ENCODE measurements at places on chromosomes 5 and 9.
A peak's percentile ranks its signal among the peaks of the same experiment; 100 is the strongest.

- no peak for DNase-seq
These were observed 1353.7 kb upstream of the ACO1 start for GRCh38 chr9:31030741-31031202.

DNA sequence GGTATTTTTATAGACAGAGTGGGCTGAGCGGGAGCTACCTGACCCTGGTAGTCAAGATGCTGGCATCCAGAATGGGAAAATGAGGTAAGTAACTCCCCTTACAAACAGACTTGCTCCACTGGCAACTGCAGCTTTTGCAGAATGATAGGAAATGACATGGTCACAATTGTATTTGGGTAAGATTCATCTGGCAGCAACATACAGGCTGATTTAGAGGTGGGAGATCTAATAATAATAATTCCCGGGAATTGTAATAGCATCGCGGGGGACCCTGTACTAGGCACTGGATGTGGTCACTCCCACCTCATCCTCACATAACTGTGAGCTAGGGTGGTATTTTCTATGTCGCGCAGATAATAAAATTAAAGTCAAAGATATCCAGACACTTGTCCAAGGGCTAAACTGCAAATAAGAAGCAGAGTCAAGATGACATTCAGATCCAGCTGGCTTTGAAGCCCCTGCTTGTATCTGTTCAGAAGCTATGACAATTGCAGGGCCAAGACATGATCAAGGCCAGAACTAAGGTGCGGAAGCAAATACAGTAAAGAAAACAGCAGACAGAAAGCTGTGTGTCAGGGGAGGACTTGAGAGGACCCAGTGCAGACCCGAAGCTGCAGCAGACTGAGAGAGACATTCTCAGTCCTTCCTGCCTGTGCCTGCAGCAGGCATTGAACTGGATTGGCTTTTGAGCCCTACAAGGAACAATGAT, 507.2 kb downstream of the BNC2 start:
- DNase-seq, result no peak

DNA sequence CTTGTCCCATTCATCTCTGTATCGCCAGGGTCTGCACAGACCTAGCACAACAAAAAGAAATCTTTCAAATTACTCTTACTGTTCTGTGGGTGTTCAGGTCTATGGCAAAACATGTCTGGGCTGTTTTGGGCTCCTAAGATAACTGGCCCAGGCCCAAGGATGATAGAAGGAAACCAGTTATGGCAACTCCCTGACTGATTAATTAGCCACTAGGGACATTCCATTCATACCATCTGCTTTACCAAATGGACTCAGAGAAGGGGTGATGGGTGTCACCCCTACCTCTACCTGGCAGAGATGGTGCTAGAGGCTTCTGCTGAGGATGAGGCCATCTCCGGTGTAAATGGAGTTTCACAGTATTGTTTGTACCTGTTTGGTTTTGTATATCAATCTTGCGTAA, 1.9 kb downstream of the SLC31A2 start:
- DNase-seq, result no peak

GRCh38 chr9:137194909-137195308, 5.6 kb downstream of the TPRN start:
- no peak for DNase-seq

DNA sequence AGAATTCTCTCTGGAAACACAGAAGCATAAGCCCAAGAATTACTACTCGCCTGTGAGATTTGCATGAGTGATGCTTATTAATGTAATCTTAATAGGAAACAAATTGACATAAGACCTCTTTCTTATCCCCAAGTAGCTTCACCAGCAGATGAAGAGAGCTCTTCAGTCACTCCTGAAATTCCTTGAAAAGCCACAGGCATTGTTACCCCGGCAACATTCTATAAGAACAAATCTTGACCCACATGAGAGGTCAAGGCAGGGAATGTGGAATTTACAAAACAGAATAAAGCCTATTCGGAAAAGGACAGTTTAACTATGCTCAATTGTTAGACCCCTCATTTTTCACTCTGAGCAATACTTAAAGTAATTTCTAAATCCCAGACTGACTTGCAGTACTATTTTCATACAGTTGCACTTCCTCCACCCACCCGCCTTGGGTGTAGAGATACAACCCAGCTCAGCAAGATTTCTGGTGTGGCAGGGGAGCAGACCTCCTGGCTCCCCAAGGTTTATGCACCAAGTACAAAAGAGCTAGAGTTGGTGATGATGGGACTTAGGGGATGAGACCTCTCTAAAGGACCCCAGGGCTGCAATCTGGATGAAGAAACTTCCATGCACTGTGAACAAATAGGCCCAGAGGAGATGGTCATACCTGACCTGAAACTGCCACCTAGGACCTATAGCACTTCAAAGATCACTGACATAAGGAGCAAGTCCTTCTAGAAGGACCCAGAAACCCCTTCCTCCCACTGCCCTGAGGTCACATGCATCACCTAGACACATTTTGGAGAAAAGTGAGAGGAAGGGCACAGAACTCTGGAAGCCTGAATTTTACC, 242.1 kb downstream of the ZNF608 start:
- DNase-seq, result no peak

- DNase-seq, result no peak
These were observed 45.5 kb upstream of the KIF2A start for GRCh38 chr5:62260513-62260912.

GRCh38 chr9:82180711-82181110, 192.1 kb downstream of the SPATA31D1 start:
- no peak for DNase-seq

GRCh38 chr9:27726244-27727081, 153.2 kb upstream of the C9orf72 start:
- DNase-seq, result peak; percentile 6

DNA sequence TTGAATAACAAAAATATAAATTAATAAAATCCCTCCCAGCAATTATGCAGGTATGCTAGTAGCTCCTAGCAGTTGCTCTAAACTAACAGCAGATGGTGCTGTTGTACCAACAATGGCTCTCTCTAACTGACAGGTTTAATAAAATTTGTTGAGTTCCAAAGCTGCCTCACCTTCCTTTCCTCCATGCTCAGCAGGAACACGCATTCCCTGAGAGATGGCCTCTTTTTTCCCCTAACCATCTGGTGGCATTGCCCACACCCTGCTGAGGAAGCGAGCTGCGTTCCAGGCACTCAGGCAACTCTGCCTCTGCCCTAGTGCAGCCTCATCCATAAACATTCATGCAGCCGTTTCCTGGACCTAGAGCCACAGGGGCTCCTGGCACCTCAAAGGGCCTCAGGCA, 106.2 kb downstream of the KLHL3 start:
- DNase-seq, result peak; percentile 5

- no peak for DNase-seq
These were observed 41.7 kb downstream of the TMEM167A start for GRCh38 chr5:83035373-83036100.

DNA sequence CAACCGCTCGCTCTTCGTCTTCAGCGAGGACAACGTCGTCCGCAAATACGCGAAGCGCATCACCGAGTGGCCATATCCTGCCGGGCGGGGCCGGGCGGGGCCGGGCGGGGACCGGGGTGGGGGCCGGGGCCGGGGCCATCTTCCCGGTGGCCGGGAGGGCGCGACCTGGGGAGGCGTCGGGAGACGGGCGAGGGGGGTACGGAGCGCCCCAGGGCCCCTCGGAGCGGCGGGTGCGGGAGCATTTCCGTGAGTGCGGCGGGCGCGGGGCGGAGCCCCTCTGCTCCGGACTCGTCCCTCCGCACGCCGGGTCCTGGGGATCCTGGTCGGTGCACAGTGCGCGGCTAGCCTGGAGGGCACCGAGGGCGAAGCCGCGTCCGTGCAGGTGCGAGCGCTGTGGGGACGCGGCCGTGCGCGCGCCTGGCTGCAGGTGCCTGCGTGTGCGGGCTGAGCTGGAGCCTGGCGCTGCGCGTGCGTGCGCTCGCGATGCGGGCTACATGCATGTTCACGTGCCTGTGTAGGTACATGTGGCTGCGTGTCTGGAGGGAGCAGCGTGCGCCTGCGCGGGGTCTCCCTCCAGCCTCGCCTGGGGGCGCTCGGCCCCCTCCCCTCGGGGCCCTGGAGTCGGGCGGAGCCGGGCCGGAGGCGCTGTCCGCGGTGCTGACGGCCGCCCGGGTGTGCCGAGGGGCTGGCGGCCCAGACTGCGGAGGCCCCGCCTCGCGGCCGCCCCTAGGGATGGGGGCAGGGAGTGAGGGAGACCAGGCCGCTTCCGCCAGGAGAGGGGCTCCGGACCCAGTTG, 762 bp downstream of the CACNA1B start:
- no peak for DNase-seq

- no peak for DNase-seq
These were observed 221.0 kb downstream of the TSSK1B start for GRCh38 chr5:113213551-113214425.

GRCh38 chr5:99926463-99926862, 608.7 kb upstream of the FAM174A start:
- DNase-seq, result no peak

DNA sequence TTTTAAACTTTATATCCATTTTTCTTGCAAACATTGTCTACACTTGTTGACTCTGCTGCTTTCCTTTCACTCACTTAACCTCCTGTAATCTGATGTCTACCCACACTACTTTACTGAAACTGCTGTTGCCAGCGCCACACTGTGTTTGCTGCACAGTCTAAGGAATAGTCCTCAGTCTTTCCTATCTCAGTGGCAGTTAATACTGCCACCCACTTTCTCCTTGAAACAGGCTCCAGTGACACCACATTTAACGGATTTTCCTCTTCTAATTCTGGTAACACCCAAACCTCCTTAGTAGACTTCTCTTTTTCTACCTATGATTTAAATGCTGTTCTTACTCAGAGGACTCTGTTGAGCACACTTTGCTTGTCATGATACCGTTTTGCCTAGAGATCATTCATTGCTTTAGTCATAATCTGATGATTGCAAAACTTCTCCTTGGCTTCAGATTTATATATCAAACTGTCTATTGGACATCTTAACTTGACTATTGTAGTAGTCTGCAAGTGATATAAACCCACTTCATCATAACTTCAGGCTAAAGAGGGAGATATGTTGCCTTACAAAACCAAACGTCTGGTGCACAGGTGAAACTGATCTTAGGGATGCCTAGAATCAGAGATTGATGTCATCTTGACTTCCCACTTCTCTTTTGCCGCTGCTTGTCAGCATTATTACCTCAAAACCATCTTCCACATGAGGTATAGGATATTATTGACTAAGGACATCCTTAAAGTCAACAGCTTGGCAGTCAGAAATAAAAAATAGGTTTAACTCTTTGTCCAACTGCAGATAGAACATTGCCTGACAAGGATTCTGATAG, 94.1 kb downstream of the CDC42SE2 start:
- DNase-seq, result no peak

DNA sequence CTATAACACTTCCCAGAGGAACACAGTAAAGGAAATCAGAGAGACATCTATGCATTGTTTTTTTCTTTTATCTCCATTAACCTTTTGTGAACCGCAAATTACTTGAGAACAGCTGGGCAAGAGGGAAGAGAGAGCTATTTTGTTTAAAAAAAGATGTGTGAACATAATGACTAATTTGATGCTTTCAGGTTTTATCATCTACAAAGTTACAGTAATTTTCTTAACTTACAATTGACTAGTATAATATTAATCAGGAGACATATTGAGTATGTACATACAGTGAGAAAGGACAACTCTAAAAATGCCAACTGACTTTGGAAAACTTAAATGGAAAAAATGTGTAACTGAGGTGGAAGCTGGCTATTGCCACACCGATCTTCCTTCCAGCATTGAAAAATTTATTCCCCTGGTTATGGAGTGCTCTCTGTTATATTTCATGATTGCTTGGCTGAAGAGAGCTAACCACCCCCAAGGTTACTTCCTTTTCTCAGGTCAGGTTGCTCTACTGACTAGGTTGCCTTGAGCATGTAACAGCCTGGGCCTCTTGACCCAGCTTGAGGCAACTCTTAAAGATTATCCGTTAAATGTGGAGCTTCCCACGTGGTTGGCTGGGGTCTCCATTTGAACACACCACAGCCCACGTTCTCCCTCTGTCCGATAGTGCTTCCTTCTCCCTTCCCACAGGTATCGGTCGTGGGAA, 62.6 kb upstream of the C6 start:
- no peak for DNase-seq

GRCh38 chr9:95650720-95651119, 133.9 kb upstream of the PTCH1 start:
- no peak for DNase-seq

GRCh38 chr9:128203024-128203706, at the start of gene DNM1:
TSS of gene DNM1 (plus strand) at chr9:128203379. CDS start at chr9:128203471, 92 bp downstream.
- peak; percentile 49 for DNase-seq

GRCh38 chr9:124357721-124358361, 57.4 kb downstream of the PSMB7 start:
- no peak for DNase-seq

DNA sequence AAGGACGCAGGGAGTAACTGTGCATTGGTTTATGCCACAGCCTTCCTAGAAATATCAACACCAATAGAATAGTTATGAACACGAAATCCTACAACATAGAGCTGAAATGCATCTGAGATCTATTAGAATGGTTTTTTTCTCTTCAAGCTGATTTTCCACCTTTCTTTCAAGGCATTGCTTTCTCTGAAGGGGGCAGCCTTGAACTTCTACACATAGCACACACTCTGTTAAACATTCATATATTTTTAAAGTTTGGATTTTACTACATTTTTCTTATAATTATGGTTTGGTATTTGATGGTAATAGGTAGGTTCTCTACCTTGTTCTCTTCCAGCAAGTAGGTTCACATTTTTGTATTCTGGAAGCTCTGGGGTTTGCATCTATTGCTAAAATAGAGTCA, 661.8 kb downstream of the SEMA5A start:
- DNase-seq, result no peak

GRCh38 chr5:122908662-122909061, 63.2 kb downstream of the SNX24 start:
- no peak for DNase-seq

- DNase-seq, result no peak
These were observed 44.9 kb downstream of the SHB start for GRCh38 chr9:38024036-38024681.

DNA sequence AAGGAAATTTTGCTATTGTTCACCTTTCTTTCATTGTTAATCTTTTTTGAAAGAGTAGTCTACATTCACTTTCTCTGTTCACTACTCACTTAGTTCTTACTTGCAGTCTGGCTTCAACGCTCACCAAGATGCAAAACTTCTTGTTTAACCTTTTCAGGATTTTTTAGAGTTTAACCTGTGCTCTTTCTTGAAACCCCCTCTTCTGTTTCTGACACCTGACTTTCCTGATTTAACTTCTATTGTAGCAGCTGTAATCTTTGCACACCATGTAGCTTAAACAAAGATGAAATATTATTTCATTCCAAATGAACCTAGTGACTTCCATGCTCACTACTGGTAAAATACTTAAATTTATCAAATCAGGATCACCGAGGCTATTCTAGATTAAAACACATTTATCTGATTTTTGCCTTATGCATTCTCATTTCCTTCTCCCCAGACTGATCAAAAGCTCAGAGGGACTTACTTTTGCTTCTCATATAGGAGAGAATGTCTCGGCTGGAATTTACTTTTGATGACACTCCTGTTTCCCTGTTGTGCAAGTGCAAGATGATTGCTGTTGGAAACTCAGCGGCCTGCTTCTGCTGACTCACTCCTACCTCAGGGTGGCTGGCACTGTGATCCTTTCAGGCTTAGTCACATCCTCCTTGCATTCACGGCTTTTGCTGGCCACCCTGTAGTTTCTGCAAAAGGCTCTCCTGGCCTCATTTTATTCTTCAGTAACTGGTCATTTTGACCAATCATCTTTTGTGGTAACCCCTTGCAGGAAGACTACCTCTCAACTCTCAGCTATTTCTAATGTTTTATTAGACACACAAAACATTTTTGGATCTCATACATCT, 109.3 kb upstream of the IFNE start:
- peak; percentile 44 for DNase-seq

GRCh38 chr5:34501016-34501415, 155.1 kb upstream of the RAI14 start:
- DNase-seq, result no peak

- no peak for DNase-seq
These were observed 27.5 kb upstream of the BOD1 start for GRCh38 chr5:173643964-173644363.
